A172 (cell line): ENCODE measurements at places on chromosomes 7 and 10. TPM values are rescaled to one million over a fixed set of nuclear protein-coding genes. Genes with fewer than 3 reads are reported as not detected.

DNA sequence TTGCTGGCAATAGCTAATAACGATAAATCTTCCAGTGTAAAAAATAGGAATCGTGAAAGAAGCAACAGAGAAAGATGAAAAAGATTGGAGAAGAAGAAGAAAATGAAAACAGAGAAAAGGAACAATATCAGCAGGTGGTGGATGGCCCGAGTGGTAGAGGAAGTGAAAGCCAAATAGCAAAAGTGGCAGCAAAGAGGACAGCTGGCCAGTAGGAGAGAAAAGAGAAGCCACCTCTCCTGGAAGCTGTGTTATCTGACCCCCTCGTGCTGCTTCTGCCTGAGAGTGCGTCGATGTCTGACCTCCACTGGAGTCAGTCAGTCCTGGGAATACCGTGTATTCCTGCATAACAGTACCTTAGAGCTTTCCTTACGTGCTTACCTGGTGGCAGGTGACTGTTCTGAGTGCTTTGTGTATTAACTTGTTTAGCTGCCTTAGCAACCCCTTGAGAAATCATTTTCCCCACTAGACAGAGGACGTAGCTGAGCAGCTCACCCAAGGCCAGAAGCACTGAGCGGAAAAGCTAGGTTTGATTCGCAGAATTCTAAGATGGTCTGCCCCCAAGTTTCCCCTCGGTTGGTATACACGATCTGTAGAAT lies 88.3 kb downstream of the CHN2 start:
- no peak for DNase-seq

GRCh38 chr10:129968853-129969183 lies 4.7 kb upstream of the EBF3 start:
- no peak for DNase-seq

DNA sequence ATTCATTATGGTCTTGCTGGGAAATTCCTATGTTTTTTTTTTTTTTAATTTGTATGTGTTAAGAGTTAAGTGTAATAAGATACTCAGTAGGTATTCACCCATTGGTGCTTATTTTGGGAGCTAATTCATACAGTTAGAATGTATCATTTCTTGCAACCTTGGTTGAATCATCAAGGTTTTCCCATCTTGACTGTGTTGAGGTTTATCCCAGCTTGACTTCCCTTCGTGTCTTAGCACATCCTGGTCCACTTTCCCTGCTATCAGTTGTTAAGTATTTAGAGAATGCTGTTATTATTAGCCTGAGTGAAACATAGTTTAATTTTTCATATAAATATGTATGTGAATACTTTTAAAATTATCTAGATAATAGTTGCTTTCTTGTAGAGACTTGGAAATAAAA lies 20.8 kb downstream of the RALA start:
- DNase-seq = no peak

GRCh38 chr7:131895541-131896164 lies 339.2 kb upstream of the PODXL start:
- DNase-seq = peak; percentile 99

GRCh38 chr7:120615703-120616102 lies 242.2 kb downstream of the TSPAN12 start:
- no peak for DNase-seq

- DNase-seq = peak; percentile 85
Measured at GRCh38 chr10:120607016-120607709, 150.1 kb downstream of the PLPP4 start.

MUC12 gene
- total RNA-seq = not detected in 2 replicates

ZCWPW1 gene
- 2.9 and 3.7 TPM in 2 replicates for total RNA-seq

GRCh38 chr10:130800281-130800680 lies 511.2 kb downstream of the TCERG1L start:
- no peak for DNase-seq

FOXP2 gene
- 0.12 and 0.14 TPM in 2 replicates for total RNA-seq

FGL2 gene
- total RNA-seq = 0.09 TPM in 1 of 2 replicates, not detected in the other

DNA sequence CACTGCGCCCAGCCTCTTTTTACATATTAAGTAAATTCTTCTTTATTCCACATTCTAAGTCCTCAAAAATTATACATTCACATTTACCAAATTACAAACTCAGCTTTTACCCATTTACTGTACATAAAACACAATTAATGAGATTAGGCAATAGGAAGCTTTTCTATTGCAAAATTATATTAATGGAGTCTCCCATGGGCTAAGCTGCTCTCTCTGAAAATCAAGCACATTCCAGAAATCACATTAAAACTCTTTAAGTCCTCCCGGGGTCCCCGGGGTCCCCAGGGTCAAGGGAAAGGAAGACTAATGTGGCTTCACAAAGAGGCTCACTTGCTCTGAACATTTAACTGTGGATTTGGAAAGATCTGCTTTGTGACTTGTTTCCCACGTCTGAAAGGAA lies 127.4 kb upstream of the KMT2E start:
- DNase-seq = no peak

DNA sequence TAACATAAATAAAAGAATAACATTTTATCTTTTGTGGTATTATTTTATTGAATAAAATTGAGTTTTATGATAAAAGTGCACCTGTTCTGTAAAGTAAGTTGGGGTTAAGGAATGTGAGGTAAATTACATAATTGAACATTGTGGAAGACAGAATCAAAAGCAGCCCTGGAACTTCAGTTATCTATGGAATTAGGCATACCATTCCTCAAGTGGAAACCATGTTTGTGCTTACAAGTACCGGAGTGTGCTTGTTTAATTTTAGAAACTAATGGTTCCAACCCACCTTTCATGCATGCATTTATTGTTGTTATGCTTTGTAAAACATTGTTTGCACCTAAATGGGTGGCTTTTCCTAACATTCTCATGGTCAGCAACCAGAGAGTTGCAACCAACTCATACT lies 28.0 kb downstream of the RBM17 start:
- no peak for DNase-seq

- DNase-seq = no peak
Measured at GRCh38 chr10:98067165-98067564, 36.7 kb upstream of the CRTAC1 start.

GRCh38 chr7:128997181-128997580 lies 57.7 kb downstream of the TNPO3 start:
- DNase-seq = no peak

PWWP2B gene
- 12.1 and 20.9 TPM in 2 replicates for total RNA-seq

KEL gene
- 0.46 TPM in 1 of 2 replicates, not detected in the other for total RNA-seq

DNA sequence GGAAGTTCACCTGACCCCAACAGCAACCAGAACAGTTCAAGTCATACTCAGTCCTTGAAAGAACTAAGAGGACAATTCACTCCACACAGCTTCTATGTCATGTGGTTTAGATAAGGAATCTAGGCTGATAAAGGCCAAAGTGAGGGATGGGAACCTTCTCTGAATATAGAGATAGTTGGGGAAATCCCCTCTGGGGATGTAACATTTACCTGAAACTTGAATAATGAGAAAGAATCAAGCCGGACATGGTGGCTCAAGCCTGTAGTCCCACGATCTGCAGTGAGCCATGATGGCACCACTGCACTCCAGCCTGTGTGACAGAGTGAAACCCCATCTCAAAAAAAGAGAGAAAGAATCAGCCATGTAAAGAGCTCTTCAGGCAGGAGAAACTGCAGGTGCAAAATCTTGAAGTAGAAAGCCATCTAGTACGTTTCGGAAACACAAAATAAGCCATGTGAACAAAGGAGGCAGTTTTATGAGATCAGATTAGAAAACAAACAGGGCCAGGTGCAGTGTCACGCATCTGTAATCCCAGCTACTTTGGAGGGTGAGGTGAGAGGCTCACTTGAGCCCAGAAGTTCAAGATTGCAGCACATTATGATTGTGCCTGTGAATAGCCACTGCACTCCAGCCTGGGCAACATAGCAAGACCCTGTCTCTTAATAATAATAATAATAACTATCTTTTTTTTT lies 4.5 kb upstream of the DNMBP start:
- DNase-seq = no peak

DNA sequence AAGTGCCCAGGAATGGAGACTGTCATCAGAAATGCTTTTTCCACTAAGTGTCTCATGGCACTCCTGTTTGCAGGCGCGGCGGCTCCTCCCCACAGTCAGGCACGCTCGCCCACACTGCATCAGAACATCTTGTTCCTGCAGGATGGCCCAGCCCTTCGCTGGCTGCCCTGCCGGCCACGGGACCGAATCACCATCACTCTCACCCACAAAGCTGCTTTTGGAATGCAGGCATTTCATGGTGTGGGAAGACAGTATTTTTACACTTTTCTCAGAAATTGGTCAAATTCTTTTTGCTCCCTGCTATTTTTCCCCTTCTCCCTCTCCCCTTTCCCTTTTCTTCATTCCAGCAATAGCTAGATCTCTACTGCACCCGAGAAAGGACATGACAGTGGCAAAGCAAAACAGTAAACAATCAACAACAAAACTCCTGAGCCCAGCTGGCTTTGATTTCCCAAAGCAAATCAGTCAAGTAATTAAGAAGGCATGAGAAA lies 176.1 kb upstream of the TNS3 start:
- peak; percentile 53 for DNase-seq

DNA sequence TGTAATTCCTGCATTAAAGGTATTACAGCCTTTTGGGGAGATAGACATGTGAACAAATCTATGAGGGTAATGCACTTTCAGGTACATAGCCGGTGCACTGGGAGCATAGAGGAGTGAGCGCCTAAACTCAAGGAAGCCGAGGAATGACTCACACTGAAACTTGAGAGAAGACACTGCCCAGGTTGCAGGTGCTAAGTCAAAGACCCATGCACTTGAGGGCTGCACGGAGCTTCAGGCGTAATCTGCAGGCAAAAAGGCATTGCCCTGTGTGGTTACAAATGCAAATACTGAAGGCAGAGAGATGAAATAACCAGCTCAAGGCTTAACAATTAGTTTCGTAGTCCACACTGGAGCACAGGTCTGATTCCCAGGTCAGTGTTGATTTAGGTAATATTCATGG lies 51.0 kb upstream of the OSBPL3 start:
- no peak for DNase-seq

DNA sequence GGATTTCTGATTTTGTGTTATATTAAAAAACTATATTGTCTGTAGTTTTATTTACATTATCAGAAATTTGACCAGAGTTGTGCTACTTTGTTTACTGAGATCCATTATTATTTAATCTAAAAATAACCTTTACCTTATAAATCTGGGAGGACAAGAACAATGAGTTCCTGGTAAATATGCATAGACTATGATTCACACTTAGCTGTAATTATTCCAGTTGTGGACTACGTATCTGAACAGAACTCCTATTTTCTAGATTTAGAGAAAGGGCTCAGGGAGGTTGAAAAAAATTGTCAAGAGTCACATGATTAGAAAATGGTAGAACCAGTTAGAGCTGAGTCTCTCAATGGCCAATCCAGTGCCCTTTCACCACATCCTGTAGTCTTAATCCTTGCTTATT lies 4.2 kb upstream of the GPR158 start:
- DNase-seq = no peak

- no peak for DNase-seq
Measured at GRCh38 chr10:70417568-70417967, 13.6 kb downstream of the EIF4EBP2 start.

DNA sequence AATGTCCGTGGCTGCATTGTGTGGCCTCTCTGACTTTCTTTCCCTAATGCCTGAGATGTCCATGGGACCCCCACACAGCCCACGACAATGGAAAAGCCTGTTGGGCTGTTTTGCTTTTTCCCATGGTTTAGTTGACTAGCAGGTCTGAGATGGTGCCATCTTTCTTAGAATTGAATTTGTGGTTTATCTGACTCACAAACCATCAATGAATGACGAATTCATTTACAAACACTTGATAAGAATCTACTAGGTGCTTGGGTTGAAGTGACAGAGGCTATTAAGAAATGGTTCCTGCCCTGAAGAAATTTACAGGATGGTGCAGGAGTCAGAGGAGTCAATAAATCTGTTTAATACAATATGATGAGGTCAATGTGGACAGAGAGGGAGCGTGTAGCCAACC lies 75.4 kb downstream of the OTUD1 start:
- peak; percentile 69 for DNase-seq
